ENCODE measurements at places on chromosomes 2 and 18.

DNA sequence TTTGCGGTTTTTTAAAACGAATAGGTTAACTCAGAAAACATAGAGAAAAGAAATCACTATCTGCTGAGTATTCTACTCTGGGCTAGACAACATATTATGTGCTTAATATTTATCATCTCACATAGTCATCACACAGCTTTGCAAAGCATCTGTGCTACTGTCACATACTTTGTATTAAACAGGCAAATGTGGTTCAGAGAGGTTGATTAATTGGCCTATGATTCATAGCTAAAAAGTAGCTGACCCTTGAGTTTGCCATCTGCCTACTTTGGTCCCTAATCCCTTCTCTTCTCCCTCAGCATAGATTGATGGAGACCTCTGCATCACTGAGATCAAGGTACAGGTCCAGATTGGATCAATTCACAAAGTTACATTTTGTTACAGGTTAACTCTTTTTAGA, 21.4 kb downstream of the ANKRD30B start:
- DNase-seq = no peak

DNA sequence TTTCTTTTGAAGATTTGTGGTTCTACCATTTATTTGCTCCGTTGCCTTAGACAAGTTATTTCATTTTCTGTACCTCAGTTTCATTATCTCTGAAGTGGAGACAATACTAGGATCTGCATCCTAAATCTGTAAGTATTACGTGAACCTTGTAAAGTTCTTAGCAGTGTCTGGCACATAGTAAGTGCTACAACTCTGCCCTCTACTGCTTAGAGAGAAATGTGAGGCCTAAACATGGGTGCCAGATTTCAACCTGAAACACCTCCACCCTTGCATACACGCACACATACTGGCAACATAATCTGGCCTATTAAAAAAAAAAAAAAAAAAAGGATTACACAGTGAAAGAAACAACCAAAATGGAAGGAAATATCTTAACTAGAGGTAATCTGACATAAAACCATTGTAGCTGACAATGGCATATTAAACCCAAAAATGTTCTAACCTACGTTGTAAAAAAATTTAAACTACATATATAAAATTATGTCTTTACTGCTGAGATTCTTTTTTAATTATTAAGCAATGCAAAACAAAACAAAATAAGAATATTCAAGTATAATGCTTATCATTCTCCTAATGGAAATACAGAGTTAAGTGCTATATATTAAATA, 132.6 kb downstream of the MAP2 start:
- peak; percentile 8 for DNase-seq

GRCh38 chr2:149409506-149409905, 79.1 kb downstream of the LYPD6 start:
- DNase-seq = no peak

GRCh38 chr2:170147576-170147975, 30.4 kb upstream of the MYO3B start:
- DNase-seq = no peak

DNA sequence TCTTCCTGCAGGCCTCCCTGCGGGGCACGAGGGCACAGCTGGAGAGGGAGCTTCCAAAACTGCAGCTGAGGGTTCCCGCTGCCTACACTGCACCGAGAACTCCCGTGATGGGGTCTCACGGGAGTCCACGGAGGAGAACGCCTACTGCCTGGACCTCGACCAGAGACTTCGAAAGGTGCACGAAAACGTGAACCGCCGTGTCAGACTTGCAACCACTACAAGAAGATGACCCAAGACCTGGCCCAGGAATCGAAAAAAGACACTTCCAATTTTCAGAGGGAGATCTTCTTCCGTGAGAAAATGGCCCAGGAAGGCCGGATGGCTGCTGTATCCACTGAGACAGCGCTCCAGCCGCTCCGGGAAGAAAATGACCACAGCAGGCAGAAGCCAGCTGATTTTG, 52.9 kb upstream of the TXNDC2 start:
- DNase-seq = no peak

DNA sequence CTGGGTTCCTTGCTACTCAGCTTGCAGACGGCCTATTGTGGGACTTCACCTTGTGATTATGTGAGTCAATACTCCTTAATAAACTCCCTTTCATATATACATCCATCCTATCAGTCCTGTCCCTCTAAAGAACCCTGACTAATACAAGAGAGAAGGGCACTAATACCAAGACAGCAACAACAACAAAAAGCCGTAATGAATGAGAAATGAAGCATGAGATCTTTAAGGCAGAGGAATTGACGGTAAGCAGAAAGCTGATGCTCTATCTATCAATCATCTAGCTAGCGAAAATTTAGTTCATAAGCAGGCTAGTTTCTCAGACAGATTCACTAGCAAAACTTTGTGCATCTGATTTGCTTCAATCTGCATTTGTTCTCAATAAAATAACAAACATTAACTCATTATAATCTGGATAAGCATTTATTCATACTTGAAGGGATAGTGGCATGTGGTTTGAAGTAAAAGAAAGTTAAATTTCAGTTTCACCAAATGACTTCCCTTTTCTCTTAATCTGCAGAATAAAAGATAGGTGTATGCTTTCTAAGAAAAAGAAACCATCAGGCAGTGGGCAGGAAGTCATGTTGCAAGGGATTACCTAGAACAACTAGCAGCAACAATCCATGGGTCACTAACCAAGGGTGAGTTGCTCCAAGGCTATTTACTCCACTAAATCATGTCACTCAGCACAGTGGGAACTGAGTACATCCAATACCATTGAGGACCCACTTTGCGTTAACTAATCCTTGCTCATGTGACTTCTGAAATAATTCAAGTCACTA, 376.5 kb downstream of the TMEM182 start:
- DNase-seq = no peak

- DNase-seq = no peak
Observed at GRCh38 chr2:145360129-145360790, 840.3 kb upstream of the ZEB2 start.

DNA sequence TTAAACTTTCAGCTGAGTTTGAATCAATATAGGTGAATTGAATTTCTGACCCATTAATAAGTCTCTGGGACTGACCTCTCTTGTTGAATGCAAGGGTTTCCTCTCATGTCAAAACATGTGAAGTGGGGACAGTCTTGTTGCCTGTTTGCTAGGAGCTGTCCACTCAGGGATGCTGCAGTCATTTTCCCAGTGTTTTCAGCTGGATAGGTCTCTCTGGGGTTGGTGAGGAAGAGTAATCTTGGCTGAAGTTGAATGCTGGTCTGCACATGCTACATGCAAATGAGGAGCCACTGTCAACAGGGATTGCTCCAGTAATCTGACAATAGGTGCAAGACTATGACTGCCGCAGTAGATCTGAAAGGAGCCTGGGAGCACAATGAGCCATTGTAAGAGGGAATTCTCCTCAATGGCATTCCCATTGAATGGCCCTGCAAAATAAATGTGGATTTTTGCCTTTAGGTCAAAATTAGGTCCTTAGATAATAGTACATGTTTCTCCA, 34.1 kb upstream of the IL1RL1 start:
- DNase-seq = no peak

DNA sequence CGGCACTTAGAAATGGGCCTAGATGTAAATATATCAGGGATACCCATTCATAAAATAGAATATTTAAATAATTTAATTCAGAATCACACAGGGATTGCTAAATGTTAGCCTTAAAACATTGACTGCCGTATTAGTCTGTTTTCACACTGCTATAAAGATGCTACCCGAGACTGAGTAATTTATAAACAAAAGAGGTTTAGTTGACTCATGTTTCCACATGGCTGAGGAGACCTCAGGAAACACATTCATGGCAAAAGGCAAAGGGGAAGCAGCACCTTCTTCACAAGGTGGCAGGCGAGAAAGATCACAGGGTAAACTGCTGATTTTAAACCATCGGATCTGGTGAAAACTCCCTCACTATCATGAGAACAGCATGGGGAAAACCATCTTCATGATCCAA, 223.6 kb upstream of the GULP1 start:
- DNase-seq = no peak

DNA sequence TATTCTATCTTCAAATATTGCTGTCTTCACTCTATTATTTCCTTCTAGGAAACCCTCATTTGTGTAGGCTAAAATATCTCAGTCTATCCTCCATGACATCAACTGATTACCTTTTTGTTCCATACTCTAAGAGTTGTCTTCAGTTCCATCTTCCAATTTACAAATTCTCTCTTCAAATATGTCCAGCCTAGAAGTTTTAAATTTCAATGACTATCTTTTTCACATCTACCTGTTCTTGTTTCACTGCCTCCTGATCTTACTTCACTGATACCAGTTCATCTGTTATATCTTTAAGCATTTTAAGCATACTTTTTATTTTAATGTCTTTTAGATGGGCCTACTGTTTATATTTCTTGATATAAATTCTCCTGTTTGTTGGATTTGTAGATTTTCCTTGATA, 53.6 kb upstream of the COX7A2L start:
- no peak for DNase-seq
